ENCODE measurements at places on chromosomes 3 and 15. TPM values are rescaled to one million over a fixed set of nuclear protein-coding genes. Genes with fewer than 3 reads are reported as not detected.

Gene PLAAT1
- not detected for total RNA-seq

DNA sequence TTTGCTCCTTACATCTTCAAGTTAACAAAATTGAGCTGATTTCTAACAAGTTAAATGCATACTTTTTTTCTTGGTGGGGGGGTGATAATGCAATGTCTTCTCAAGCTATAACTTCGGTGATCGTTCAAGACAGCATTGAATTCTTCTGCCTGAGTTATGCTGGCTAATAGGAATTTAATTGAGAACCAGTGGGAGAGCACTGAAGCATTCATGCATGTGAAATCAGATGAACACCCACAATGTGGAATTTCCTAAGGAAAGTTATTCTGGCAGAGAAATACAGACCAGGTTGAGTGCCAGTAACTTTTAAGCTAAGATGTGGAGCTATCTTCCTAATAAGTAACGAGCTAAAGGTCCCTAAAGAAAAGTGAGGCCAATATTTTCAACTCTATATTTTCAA, 3.0 kb downstream of the SPATA16 start:
- H3K27me3 ChIP-seq = no peaks in the 10 kb centered on the region
- no peak for DNase-seq
- no peak overlapping the region for H3K4me3 ChIP-seq
- H3K36me3 ChIP-seq = no peaks in the 10 kb centered on the region
- H3K4me1 ChIP-seq = no peaks in the 10 kb centered on the region

DNA sequence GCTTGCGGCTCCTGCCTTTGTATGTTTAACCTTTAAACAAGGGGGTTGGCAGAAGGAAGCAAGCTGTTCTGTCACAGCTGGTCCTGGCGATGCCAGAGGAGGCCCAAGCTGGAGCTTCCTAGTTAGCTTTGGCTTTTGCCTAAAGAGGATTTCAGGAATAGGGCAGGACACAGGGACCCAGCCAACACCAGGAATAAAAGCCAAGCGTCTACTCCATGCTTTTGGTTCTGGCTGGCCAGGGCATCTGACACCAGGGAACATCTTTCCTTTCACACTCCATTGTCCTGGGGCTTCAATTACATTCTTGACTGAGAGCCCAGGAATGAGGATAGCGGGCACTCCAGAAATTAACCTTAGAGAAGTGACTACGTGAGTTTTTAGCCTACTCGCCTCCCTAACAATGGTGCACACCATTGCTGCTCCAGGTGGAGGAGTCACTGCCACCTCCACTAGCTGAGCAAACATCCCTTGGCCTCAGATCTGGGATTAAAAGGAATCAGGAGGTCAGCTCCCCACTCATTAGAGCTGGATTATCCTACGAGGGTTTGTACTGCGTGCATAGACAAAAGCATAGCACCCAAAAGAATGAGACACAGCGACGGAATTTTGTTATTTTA, 38.2 kb downstream of the TPM1 start:
- no peaks in the 10 kb centered on the region for H3K27me3 ChIP-seq
- no peak for DNase-seq
- H3K4me1 ChIP-seq = peaks cover 8% of the 10 kb centered on the region
- H3K27ac ChIP-seq = no peak overlapping the region

DNA sequence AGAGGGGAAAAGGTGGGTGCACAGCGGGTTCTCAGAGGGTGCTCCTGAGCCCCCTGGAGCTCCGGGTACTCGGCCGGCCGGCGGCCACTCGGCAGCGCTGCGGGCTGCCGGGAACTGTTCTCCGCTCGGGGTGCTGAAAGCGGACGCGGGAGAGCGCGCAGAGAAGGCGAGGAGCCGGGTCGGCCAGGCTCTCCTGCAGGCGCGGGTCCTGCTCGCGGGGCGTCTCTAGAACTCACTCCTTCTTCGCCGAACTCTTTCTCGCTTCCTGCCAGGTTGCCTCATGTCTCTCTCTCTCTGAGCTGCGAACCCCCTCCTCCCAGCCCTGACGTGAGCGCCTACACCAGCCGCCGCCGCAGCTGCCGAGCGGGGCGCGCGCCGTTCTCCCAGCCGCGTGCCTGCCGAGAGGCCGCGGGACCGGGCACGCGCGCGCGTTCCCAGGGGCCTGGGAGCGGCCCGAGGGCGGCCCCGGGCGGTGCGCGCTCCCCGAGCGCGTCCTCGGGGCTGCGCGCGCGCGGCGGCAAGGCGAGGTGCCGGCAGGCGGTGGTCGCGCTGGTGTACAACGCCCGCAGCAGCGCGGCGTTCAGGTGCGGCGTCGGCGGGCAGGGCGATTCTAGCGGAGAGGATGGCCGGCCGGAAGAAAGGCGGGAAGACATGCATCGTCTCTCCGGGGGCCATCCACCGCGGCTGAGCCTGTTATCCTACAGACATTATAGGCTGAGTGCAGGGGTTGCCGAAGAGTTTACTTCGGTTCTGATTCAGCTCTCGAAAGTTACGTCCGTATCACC, at the start of gene PEX5L:
PEX5L (minus strand) TSS at position 267 of the 785 bp plus-strand sequence. CDS start 338 bp downstream, outside the sequence.
- H3K27me3 ChIP-seq = peaks cover 21% of the 10 kb centered on the region
- H3K36me3 ChIP-seq = no peaks in the 10 kb centered on the region
- no peak within 1 kb of the TSS for H3K27ac ChIP-seq
- DNase-seq = peak; percentile 14

GRCh38 chr15:74427607-74428441, 5.9 kb downstream of the SEMA7A start:
- no peak for DNase-seq
- H3K27me3 ChIP-seq = no peaks in the 10 kb centered on the region
- no peak overlapping the region for H3K4me3 ChIP-seq

All from natural killer cell (primary cell).